ENCODE measurements at places on chromosomes 16 and 17. TPM values are rescaled to one million over a fixed set of nuclear protein-coding genes. Genes with fewer than 3 reads are reported as not detected.
A peak's percentile ranks its signal among the peaks of the same experiment; 100 is the strongest.

- DNase-seq, result no peak
Observed at GRCh38 chr17:43532581-43532980, 13.6 kb downstream of the ETV4 start.

GRCh38 chr16:4336701-4337539, 14.2 kb downstream of the PAM16 start:
- DNase-seq, result no peak

DNA sequence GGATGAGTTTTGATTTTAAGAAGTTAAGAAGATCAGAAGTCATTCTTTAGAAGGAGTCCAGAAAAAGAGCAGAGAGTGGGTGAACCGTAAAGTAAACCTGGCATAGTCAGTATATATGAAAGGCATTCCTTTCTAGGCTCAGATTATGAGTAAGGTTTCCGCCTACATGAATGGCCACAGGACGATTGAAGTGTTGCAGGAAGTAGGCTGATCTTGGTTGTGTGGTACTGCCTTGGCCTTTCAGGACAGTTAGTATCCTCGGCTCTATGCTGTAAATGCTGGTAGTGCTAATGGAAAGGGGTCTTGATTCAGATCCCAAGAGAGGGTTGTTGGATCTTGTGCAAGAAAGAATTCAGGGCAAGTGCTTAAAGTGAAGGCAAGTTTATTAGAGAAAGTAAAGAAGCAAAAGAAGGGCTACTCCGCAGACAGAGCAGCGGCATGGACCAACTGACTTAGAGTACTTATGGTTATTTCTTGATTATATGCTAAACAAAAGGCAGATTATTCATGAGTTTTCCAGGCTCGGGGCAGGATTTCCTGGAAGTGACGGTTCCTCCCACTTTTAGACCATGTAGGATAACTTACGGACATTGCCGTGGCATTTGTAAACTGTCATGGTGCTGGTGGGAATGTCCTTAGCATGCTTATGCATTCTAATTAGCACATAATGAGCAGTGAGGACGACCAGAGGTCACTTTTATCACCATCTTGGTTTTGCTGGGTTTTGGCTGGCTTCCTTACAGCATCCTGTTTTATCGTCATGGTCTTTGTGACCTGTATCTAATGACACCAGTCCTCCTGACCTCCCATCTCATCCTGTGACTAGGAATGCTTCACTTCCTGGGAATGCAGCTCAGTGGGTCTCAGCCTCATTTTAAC, 164.8 kb downstream of the SNX29 start:
- DNase-seq, result peak; percentile 58

DNA sequence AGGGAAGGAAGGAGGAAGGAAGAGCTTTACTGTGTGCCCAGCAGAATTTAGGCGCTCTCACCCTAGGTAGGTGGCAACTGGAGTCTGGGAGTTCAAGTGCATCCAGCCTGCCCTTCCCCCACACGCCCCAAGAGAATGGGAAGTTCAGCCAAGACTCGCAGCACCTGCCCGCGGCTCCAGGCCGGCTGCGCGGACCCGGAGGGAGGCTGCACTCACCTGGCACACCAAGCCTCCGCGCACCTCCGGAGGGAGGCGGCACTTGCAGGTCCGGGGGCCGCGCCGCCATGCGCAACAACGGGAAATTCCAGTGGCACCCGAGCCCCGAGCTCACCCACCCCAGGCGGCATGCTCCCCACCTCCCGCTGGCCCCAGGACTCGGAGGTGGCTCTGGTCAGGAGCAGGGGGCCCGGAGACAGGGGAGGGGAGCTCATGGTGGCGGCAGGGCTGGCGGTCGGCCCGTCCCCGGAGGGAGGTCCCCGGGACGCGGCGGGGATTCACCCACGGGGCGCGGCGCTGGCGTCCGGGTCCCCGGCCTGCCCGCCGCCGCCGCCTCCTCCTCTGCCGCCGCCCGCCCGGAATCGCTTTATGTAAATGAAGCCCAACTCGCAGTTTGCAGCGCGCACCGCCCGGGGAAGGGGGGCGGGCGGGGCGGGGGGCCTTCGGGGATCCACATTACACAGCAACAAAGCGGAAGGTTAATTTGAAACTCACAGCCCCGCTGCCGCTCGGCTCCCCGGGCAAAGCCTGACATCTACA, at the start of gene ZFHX3:
TSS of gene ZFHX3 (minus strand) at position 593 of the 756 bp plus-strand sequence. CDS start 87,983 bp downstream, outside the sequence.
- peak; percentile 73 for DNase-seq

- no peak for DNase-seq
Observed at GRCh38 chr16:35344012-35344762, 1884.8 kb downstream of the TP53TG3F start.

GRCh38 chr17:74204474-74204873, 996 bp downstream of the RPL38 start:
- no peak for DNase-seq

GRCh38 chr17:43598357-43599045, 52.4 kb upstream of the ETV4 start:
- DNase-seq, result no peak

GRCh38 chr16:50235581-50235980, 30.8 kb upstream of the ADCY7 start:
- DNase-seq, result peak; percentile 29

GRCh38 chr17:11852912-11853311, 144.4 kb downstream of the ZNF18 start:
- no peak for DNase-seq

Gene NEUROD2
- not detected for total RNA-seq

DNA sequence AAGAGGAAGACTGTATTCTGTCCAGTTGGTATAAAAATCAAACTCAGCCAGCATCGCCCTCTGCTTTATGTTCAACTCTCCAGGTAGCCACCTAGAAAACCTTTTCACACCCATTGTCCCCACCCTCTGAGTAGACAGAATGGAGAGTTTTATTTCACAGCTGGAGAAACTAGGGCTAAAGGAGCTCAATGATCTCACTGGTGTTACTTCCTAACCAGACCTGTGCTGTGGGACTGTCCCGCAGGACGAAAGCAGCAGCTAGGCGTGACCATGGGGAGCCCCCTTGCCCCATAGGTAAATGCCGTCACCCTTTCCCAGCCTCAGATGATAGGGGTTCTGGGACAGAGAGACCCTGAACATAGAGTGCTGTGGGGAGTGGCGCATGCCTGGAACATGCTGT, 67.7 kb downstream of the CYLD start:
- DNase-seq, result no peak

DNA sequence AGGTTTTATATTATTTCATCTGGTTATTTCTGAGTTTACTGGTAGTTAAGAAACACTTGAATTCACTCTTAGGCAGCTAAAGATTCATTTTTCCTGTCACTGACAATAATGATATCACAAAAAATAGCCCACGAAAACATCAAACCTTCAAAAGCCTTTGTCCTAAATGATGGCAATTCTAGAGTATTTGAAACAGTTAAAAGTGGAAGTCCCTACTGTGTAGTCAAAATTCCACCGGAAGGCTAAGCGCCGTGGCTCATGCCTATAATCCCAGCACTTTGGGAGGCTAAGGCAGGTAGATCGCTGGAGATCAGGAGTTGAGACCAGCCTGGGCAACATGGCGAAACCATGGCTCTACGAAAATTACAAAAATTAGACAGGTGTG, 103.5 kb downstream of the HIC1 start:
- no peak for DNase-seq

- DNase-seq, result no peak
Observed at GRCh38 chr17:2235792-2236366, 67.7 kb downstream of the SMG6 start.

Gene KCNH4
- total RNA-seq, result not detected

- no peak for DNase-seq
Observed at GRCh38 chr16:87114832-87115231, 202.4 kb downstream of the C16orf95 start.

GRCh38 chr17:78173097-78173715, 4.8 kb downstream of the SYNGR2 start:
- no peak for DNase-seq

- no peak for DNase-seq
Observed at GRCh38 chr17:75507733-75508719, 7.3 kb downstream of the CASKIN2 start.

DNA sequence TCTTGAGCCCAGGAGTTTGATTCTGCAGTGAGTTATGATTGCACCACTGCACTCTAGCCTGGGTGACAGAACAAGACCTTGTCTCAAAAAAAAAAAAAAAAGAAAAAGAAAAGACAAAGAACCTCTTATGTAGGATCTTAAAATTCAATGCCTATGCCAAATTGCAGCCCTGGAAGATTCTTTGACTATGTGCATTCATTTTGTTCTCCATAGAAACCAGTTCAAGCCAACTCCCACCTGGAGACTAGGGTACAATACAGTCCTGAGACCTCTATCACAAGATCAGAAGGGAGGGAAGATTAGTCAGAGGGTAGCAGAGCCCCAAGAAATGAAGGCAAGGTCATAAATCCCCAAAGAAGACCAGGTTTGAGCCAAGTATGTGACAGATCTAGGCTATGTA, 90.6 kb upstream of the HAS3 start:
- no peak for DNase-seq

DNA sequence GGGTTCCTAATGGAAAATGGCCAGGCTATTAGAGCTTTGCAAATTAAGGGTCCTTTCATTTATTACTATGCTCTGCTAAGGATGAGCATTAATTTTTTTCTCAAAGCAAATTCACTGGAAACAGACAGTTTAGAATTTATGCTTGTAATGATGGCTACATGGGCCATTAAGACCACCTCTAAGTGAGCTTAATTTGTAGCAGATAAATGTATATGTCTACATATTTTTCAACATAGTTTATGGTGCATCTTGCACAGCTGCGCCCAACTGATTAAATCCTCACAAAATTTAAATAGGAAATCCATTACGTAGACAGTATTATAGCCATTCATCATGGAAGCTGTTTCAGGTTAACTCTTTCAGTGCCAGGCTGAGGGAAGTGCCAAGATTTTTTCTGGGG, 220.9 kb downstream of the CBLN1 start:
- no peak for DNase-seq

DNA sequence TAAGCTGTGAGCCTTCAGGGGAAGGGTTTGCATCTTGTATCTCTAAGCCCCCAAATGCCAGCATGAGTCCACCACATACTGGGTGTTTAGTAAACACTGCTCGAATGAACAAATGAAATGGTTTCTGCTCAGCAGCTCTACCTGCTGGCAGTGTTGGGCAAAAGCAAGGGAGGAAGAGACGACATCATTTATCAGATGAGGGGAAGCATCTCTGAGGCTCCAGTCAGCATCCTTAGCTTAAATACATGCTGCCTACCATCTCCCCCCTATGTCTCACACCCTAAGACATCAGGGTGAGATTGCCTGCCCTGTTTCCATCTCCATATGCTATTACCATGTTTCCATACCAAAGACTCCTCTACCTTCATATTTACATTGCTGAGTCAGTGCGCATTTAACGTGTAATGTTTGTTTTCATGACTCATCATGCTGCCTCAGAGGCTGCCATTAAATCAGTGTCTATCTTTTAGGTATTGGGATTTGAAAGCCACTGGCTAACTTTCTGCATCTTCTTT, 379.8 kb downstream of the UTP18 start:
- DNase-seq, result peak; percentile 13

DNA sequence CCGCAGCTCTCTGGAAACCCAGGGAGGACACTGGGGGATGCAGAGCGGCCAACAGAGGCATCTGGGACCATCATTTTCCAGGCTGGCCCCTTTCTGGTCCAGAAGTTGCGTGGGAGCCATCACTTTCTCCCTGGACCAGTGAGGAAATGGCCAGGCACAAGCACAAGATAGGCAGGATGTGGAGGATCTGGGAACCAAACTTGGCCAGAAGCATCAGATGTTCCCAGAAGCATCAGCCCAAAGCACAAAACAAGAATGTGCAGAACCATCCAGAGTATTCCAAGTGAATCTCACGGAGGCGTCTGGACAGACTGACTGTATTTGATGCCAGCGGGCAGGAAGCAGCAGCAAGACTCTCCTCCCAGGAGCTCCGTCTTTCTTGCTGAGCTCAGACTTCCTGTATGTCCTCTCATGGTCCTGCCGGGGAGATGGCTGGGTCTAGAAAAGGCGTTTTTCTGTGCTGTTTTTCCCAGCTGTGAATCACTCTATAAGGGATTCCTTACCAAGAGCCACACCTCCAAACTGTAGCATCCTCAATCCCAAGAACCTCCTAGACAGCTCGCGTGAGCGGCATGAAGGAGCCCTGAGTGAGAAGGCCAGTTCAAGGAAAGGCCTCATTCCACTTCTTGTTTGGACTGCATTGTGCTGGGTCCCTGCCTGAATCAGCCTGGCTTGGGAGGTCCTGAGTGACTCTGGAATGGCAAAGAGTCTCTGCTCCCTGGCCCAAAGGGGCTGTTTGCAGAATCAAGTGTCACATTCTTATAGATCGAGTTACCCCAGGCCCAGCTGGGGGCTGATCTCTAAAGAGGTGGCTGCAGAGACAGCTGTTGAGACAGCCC, 49.5 kb upstream of the MTSS2 start:
- no peak for DNase-seq

Gene TMEM231
- 11.0 TPM for total RNA-seq

DNA sequence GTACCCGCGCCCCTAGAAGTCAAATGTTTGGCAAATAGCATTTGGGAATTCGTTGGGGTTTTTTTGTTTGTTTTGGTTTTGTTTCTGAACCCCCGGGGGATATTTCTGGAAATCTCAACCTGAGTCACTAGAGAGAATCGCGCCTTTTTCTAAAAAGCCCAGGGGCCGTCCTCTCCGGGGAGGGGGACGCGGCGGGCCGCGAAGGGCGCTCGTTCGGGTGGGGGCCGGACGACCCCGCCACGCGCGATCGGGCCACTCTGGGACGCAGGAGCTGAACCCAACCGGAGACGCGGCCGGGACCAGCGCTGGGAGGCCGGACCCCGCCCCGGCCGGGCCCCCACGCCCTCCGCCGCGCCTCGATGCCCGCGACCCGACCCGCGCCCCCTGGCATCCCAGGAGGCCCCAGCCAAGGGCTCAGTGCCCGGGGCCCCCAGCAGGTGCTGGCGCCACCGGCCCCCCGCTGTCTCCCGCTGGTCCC, 302 bp downstream of the LITAF start:
- DNase-seq, result peak; percentile 65

Gene TELO2
- 15.1 TPM for total RNA-seq

Gene MEIOC
- total RNA-seq, result not detected

Gene PVALEF
- total RNA-seq, result not detected

Gene SMYD4
- total RNA-seq, result 6.7 TPM

DNA sequence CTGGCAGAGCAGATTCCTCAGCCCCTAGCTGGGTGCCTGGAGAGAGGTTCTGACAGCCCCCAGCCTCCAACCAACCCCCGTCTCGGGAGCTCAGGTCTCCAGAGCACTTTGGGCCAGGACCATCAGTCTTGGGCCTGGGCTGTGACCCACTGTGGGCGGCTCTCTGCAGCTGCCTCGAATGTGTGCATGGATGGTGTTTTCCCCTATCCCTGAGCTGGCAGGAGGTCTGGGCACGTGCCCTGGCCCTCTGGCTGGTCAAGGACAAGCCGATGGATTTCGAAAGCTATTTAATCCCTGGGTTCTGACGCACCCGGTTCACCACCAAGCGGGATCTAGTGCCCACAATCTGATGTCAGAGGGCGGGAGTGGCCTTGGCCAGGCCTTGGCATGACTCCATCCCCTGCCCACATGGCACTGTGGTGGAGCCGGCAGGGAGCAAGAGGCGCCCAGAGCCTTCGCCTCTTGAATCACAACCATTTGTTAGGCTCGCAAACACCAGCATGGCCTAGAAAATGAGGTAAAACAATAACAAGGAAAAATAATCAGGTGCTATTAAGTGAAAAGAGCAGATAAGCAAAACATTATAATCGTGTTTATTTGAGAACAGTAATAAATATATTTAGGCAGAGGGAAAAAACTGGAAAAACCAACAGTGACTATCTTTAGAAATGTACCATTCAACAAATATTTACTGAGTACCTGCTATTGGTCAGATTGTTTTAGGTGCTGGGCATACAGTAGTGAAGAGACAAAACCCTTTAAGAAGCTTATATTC, 69.3 kb upstream of the TOB1 start:
- DNase-seq, result peak; percentile 97

Gene GCGR
- total RNA-seq, result not detected

Gene CD300LB
- not detected for total RNA-seq

GRCh38 chr16:56919099-56919800, 12.7 kb upstream of the HERPUD1 start:
- no peak for DNase-seq
